ENCODE measurements at places on chromosomes 4 and X.

GRCh38 chrX:43450355-43450754, 205.7 kb upstream of the MAOA start:
- no peak for DNase-seq

DNA sequence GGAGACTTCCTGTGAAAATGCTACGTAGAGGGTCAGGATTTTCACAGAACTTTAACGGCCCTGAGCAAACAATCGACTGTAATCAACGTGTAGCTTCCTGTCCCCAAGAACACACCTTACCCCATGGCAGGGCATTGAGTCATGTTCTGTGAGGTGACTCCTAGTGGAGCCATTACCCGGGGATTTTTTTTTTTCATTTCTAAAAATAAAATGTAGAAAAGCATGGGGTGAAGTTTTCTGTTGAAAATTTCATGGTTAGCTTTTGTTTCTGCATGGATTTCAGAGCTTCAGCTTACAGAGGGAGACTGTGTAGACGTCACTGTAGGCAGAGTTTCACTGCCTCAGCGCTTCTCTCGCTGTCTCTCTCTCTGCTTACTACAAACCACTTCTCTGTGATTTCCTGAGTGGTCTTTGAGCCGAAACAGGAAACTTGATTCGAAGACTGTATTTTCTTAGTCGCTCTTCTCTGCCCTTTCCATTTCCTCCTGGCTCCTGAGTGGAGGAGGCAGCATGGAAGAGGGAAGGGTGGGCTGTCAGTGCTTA, 111.7 kb downstream of the NFKB1 start:
- no peak for DNase-seq

- no peak for DNase-seq
Measured at GRCh38 chr4:110085131-110085530, 113.3 kb downstream of the ELOVL6 start.

GRCh38 chrX:43836435-43837184, 45.6 kb downstream of the MAOB start:
- no peak for DNase-seq

- DNase-seq, result no peak
Measured at GRCh38 chr4:73396993-73397972, 6.8 kb upstream of the ALB start.

Measured in kidney (tissue), 22 donors.